ENCODE measurements at places on chromosomes 1 and 21.

DNA sequence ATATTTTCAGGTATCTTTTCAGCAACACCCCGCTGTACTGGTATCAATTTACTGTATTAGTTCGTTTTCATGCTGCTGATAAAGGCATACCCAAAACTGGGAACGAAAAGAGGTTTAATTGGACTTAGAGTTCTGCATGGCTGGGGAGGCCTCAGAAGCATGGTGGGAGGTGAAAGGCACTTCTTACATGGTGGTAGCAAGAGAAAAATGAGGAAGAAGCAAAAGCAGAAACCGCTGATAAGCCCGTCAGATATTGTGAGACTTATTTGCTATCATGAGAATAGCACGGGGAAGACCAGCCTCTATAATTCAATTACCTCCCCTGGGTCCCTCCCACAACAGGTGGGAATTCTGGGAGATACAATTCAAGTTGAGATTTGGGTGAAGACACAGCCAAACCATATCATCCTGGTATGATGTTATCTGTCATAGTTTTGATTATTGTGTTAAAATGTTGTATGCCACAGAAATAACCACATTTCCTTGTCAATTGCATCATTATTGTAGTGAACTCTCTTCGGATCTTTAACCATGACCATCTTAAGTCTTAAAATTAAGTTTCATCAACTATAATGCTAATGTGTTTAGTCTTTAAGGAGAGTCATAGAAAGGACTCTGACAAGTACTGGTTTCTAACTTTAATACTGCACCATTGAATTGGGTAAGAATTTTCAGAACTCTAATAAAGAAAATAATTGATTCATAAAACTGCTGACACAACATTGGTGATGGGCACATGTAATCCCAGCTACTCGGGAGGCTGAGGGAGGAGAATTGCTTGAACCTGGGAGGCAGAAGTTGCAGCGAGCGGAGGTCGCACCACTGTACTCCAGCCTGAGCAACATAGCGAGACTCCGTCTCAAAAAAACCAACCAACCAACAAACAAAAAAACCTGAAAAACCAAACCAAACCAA, 58.2 kb downstream of the TBX19 start:
- no peak for DNase-seq

DNA sequence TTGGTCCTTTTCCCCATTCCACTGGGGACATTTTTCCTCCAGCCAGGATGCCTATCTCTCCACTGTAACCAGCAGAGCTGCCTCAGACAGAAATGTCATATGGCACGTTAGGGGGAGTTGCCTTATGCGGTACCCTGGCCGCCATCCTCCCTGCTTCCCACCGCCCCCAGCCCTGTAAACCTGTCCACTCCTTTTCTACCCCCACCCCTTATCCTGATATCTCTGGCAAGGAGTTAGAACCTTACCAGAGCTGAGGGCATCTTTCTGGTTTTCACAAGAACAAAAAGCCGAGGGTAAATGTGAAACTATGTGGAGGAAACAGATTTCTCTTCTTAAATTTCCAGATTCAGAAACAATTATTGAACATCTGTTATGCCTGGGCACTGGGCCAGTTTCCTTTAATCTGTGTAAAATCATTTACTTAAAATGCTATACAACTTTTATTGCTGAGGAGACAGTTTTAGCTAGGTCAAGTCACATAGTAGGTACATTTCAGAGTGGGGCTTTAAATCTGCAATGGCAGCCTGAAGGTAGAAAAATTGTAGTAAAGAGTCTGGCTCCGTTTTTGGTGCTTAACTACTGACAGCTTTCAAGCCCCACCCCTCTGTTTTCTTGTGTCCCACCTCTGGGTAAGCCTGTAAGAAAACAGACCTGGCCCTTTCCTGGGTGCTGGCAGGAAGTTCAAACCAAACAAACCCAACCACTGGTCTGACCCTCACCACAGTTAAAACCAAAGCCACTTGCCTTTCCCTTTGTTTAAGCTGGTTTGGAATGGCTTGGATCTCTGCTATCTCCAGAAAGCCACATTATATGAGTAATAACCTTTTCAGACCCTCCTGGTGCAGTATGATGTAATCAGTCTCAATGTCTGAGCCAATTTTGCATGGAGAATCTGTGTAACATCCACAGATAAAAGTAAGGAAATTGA, 319.0 kb downstream of the HHAT start:
- no peak for DNase-seq

GRCh38 chr1:231487019-231487418, 41.5 kb upstream of the TSNAX start:
- DNase-seq, result no peak

DNA sequence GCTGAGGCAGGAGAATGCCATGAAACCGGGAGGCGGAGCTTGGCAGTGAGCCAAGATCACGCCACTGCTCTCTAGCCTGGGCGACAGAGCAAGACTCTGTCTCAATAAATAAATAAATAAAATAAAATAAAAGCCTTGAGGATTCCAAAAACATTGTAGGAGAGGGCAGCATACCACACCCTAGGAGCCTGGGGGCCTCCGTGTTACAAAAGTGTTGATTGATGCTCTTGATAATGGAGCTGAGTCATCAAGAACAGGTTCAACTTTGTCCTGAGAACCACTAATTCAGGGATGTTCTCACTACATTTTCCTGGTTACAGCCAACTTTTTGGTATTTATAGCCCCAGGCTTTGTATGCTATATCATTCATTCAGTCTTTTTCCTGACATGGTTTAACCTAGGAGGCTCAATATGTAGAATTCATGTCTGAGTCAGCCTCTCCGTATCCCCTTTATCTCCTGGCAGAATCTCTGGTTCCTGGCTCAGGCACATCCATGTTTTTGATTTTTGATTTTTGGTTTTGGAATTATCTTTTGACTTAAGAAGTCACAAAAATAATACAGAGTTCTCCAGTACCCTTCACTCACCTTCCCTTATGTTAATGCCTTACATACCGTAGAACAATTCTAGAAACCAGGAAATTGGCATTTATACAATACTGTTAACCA, 69.4 kb downstream of the LRRC8D start:
- DNase-seq, result no peak

DNA sequence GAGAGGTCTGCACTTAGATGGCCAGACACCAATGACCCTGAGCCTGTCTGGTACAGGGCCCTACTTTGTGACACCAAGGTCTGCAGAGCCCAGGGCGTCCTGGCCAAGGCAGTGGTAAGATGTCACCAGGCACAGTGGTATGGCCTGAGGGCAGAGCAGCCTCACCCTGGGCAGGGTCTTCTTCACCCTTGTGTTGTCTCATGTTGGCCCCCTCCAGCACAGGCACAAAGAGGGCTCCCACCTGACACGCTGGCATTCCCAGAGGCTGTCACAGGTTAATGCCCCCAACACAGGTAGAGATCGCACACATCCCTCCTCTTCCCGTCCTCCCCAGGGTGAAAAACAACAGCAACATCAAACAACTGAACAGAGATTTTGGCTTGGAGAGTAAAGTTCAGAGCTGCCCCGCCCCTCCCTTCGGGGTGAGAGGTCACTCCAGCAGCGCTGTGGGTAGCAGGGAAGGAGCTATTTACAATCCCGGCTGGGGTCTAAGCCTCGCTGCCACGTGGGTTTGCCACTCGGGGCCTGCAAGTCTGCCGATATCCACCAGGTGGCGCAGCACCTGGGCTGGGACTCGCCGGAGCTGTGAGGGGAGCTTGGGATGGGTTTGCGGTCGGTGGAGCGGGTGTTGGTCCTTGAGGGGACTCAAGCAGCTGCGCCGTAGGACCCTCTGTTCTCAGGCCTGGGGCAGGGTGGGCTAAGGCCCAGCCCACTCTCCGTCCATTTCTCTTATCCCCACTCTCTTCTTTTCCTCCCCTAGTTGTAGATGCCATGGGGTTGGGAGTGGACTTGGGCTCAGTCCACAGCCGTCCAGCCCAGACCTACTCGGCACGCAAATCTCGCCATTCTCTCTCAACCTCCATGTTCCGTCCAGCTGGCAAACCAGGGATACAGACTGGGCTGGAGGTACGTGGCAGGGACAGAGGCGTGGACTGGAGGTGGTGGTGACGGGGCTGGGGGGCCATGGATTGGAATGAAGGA, 12.7 kb downstream of the EFNA3 start:
- peak; percentile 53 for DNase-seq

DNA sequence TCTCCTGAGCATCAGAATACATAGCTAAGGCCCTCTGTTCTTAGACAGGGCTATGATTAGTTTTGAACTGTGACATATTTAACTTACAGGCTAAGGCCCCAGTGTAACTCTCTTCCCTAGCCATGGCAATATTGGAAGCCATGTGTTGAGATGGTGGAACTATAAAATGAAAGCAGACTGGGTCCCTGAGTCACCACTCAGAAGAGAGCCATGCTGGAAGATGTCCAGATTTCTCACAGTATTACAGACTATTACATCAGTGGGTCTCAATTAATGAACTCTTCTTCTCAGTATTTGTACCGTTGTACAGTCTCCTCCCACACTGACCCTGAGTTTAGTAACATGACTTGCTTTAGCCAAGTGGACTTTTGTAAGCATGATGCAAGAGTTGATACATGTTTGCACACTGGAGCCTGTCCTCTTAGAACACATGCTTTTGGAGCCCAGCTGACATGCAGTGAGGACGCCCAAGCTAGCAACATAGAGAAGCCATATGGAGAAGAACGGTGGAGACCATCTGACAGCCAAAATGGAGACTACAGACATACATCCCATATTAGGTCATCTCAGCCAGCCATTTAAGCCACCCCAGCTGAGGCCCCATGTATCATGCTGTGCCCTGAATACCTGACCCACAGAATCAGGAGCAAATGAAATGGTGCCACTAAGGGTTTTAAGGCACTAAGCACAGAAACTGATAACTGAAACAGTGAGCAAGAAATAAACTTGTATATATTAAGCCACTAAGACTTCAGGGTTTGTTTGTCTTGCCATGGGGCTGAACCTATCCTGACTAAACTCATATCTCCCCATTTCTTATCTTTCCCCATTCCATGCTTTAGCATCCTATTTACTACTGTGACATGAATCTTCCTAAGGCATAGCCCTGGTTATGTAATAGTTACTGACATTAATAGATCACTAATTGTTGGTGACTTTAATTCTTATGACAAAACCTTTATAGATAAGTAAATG, 24.4 kb downstream of the TBX15 start:
- DNase-seq, result no peak

DNA sequence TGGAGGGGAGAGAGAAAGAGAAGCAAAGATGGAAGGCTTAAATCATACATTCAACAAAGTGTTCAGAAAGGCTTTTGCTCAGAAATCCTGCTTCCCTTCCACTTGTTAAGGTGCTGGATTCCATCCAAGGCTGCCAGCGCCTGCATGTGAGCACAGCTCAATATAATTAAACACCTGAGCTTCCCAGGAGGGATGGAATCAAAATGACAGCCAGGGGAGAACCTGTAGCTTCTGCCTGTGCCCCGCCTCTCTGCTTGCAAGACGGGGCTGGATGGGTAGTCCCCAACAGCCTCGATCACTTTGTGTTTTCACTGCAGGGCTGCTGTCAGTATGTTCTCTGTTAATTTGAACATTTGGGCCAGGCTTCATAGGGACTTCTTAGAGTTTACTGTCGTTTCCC, 225.7 kb downstream of the KCNH1 start:
- DNase-seq, result no peak

- no peak for DNase-seq
Observed at GRCh38 chr1:214847071-214847810, 235.3 kb upstream of the KCNK2 start.

DNA sequence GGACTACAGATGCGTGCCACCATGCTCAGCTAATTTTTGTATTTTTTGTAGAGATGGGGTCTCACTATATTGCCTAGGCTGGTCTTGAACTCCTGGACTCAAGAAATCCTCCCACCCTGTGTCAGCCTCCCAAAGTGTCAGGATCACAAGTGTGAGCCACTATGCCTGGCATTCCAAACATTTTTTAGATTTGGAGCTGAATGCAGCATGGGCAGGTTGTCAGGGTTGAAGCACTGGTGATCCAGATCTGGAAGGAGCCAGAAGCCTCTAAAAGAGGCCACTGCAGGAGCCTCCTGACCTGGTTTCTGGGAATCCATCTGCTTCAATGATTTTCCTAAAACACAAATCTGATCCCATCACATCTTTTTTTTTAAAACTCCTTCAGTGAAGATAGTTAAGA, 1.8 kb upstream of the CTPS1 start:
- DNase-seq, result no peak

GRCh38 chr1:17363771-17364170, 8.2 kb upstream of the PADI6 start:
- DNase-seq, result no peak

GRCh38 chr21:36436829-36437744, 42.8 kb downstream of the CLDN14 start:
- DNase-seq, result no peak

DNA sequence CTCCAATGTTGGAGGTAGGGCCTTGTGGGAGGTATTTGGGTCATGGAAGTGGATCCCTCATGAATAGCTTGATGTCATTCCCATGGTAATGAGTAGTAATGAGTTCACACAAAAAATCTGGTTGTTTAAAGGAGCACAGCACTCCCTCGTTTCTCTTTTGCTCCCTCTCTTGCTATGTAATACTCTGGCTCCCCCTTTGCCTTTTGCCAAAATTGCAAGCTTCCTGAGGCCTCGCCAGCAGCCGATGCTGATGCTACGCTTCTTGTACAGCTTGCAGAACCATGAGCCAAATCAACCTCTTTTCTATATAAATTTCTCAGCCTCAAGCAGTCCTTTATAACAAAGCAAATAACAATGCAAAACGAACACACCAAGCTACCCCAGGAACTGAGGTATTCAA, 80.9 kb downstream of the LHX9 start:
- no peak for DNase-seq

- DNase-seq, result no peak
Observed at GRCh38 chr1:247104965-247105364, 809 bp upstream of the ZNF669 start.

DNA sequence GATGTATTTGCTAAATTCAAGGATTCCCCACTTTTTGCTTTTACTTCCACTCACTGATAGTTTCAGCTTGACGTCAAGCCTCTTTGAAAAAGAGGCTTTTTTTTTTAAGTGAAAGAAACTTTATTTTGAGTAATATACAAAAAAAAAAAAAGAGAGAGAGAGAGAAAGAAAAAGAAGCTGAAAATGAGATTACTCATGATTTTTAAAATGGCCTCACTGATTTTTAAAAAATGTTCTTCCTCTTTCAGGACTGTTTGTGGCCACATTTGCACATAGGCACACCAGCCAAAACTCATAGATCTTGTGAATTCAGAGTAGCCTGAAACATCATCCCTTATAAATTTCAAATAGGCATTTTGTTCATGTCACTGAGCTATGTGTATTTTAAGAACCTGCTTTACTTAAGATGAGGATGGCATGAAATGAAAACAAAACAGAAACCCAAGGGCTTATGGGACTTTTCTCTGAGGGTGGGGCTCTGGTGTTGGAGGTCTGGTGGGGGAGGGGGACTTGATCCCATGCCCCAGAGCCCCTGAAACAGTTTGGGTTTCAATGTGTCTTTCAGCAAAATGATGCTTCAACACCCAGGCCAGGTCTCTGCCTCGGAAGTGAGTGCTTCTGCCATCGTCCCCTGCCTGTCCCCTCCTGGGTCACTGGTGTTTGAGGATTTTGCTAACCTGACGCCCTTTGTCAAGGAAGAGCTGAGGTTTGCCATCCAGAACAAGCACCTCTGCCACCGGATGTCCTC, 6.1 kb downstream of the ATF3 start:
- DNase-seq, result no peak

DNA sequence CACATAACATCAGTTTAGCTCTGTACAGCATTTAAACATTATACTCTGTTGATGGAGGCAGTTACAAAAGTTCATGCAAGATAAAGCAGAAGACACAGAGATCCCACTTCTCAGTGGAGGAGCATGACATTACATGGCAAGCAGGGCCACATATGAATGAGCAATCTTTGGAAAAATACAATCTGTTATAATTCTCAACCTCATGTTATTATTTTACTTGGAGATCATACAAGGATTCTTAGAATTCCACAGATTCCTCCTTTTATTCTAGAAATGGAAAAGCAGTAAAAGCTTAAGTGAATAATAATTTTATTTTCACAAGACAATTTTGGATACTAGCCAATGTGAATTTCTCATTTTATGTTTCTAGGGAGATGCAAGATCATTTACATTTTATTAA, 66.6 kb downstream of the IFI44 start:
- DNase-seq, result no peak

Measured in stimulated activated naive B cell treated with anti-CD40 and anti-IgM and Interleukin-4, amounts not matched to agents 10 μg/mL and 1 μg/mL and 100 μg/mL, for 72 hours (primary cell).